ENCODE measurements at places on chromosomes 1 and 21.

DNA sequence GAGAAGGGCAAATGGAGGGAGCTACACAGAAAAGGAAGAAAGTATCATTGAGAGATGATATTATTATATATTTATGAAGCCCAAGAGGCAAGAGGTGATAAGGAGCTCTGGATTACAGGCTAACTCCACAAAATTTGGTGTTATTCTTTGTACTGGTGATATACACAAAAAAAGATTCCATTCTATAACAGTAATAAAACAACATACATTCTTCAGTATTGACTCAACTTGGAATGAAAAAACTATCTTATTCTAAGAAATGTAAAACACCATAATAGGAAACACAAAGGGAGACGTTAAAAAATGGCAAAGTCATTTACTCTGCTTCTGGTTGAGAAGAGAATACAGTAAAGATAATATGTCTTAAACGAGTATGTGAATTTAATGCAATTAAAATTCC lies 99.4 kb downstream of the TEX35 start:
- peak; percentile 88 for DNase-seq

GRCh38 chr1:100036718-100037655 lies 67.2 kb downstream of the SLC35A3 start:
- DNase-seq: peak; percentile 64

DNA sequence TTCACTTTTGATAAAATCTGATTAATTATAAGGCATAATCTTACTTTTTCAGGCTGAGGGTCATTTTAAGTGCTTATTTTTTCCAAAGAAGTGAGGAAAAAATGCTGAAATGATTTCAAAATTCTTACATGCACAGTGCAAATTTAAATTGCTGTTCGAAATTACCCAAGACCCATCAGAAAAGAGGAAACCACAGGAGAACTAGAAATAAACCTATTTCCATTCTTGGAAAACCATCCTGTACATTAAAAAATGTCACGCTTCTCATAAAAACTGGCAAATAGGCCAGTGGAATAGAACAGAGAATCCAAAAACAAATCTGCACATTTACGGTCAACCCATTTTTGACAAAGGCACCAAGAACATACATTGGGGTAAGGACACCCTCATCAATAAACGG lies 414.9 kb downstream of the SMYD3 start:
- no peak for DNase-seq

DNA sequence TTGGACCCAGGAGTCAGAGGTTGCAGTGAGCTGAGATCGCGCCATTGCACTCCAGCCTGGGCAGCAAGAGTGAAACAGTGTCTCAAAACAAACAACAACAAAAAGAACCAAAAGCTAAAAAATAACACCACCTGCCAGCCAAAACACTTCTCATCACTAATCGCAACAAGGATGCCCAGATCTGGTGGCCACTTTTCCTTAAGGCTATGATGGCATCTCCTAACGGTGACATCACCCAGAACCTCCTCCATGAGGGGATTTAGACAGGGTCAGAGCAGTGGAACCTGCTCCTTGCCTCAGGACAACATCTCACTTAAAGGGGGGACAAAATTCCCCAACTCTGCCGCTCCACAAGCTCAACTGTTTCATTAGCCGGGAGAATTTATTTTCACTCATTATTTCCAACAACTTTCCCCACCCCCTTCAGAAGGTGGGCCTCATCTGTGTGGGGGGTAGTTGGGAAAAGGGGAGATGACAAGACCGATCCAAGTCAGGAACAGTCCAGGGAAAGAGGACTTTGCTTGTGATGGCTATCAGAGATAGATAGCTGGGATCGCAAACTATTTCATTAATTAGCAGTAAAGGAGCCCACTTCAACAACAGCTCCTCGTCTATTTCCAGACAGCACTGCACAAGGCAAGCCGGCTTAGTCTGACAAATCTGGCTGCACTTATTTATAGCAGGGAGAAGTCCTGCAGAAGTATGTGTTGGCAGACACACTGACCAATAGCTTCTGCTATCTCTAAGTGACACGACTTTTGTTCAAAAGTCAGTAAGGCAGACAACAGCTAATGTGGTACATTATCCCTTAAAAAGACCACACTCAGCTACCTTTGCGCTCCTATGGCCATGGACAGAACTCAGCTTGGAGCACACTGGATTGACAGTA lies 2.6 kb downstream of the PABPC4 start:
- peak; percentile 79 for DNase-seq

DNA sequence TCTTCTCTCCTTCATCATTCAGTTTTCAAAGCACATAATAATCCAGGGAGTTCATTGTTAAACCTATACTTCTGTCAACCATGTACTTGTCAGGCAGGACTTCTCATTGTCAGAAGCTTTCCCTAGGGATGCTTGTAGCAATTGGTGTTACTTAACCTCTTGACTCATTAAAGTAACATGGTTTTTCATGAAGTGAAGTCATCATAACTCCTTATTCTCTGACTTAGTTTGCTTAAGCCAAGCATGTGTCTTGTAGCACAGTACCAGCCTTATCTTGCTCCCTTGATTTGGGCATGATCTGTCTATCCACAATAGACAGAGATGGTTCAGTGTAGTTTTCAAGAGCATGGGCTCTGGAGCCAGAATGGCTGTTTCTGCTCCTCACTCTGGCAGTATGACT lies 45.3 kb downstream of the LRIG2 start:
- no peak for DNase-seq

DNA sequence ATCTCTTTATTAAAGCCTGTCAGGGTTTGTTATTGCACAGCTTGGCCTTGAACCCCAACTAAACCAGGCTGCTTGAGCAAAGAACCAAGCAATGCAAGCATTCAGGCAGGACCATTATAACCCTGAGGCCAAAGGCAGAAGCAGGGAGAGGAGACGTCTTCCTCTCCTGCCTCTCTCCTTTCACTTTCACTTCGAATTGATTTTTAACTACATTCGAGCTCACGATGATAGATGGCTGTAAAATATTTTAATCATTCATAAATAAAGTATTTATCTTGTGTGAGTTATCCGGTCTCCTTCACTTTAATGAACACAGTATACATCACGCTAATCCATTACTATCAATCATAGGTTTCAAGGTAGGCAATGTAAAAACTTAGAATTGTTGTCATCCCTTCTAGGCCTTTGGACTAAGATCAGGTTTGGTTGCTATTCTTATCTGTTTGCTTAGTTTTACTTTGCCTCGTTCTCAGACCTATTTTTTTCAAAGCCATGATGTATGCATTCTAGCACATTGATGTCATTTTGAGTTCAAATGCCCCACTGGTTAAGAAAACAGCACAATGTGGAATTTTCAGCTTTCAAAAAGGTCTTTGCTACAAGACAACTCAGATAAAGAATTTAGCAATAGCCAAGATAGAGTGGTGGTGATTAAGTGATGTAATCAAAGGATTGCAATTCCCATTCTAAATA lies 480.2 kb upstream of the RUNX1 start:
- peak; percentile 47 for DNase-seq

DNA sequence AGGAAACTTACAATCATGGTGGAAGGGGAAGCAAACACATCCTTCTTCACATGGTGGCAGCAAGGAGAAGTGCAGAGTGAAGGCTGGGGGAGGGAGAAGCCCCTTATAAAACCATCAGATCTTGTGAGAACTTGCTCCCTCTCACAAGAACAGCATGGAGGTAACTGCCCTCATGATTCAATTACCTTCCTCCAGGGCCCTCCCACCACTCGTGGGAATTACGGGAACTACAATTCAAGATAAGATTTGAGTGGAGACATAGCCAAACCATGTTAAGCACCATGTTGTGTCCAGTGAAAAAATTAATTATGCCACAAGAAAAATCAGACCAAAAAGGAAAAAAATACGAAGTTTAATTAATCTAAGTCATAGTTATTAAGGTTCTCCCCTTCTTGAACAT lies 109.5 kb downstream of the CLDN17 start:
- DNase-seq: no peak

DNA sequence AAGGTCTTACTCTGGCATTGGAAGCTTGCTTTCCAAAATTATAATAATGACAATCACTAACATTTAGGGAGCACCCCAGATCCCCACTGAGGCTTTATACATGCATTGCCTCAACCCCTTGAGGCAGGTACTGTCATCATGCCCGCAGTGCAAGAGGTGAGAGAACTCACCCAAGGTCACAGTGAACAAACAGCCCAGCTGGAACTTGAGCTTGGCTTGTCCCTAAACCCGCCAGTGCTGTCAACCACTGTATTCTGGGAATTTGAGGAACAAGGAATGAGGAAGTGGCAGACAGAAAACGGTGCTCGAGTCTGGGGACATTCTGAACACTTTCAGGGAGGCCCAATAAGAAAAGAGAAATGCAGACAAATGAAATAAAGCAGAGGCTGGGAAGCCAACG lies 34.6 kb upstream of the TLR5 start:
- no peak for DNase-seq

GRCh38 chr1:184390889-184391288 lies 4.1 kb downstream of the C1orf21 start:
- no peak for DNase-seq

DNA sequence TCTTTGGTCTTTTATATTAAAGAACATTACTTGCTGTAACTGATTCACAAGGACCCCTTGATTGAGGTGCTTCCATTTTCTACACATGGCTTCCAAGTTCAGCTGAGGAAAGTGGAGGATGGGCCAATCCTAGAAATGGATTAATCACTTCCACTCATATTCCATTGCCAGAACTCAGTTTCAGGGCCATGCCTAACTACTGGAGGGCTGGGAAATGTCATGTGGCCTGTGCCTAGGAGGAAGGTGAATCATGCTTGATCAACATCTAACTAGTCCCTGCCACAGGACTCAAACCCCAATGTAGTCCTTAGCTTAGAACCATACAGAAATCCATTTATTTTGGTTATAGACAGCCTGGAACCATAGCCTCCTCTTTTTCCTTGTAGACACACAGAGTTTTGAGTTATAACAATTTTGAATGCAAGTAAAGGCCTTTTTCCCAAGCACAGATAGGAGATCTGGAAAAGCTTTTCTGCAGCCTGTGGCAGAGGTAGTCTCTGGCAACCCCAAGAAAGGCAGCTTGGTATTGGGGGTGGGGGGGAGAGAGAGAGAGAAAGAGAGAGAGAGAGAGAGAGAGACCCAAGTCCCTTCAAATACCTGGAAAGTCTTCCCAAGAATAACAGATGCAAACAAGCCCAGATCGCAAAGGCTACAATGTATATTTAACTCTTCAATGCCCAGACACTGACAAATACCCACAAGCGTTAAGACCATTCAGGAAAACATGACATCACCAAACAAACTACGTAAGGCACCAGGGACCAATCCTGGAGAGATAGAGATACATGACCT lies 12.5 kb downstream of the MAST2 start:
- DNase-seq: peak; percentile 54

- DNase-seq: no peak
Measured at GRCh38 chr21:29627905-29628304, 311.9 kb downstream of the GRIK1 start.

DNA sequence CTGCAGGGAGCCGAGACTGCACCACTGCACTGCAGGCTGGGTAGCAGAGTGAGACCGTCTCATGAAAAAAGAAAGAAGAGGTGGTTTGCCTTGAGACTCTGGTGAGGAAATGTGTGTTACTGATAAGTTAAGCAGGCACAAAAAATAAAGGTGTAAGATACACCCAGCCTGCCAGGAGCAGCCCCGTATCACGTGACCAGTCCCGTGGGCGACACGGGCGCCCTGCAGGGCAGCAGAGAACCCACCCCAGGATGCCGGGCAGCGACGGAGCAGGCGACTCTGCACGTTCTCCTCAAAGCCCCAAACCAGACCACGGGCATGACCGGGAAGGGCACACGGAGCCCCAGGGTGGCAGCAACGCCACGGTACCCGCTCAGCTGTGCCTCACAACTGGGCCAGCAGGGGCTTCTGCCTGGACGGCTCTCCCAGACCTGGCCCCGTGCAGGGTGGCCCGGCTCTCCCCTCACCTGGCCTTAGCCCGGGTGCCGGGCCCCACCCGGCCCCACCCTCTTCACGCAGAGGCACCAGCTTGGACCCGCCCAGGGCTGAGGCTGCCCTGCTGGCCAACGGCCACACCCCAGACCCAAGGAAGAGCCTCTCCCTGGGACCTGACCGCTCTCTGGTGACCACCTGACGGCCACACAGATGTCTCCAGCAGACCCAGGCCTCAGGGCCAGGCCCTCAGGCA lies 8.1 kb upstream of the TNFRSF4 start:
- DNase-seq: no peak

DNA sequence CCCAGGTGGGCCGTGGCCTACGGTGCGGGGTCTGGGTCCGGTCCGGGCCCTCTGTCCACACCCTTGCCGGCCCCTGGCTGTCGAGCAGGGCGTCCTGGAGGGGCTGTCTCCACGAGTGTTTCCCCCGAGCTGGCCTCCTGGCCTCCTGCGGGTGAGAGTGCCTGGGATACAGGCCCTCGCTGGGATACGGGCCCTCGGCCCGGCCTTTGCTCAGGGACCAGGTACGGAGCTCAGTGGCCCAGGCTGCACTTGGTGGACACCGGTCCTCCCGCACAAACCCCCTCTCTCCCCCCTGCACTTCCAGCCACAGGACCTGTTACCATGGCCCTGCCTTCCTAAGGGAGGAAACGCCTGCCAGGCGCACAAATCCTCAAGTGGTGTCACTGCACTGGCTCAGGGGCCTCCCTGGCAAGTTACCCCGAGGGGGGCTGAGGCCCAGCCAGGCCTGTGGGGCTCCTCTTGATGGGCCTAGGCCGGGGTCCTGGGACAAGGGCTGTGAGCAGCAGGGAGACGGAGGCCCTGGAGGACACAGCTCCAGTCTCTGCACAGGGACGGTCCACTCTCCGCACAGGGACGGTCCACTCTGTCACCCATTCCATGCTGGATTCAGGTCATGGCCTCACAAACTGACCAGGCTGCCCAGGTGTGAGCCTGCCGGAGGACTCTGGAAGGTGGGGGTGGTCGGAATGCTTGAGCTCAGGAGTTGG lies 18.2 kb upstream of the RNF223 start:
- no peak for DNase-seq

DNA sequence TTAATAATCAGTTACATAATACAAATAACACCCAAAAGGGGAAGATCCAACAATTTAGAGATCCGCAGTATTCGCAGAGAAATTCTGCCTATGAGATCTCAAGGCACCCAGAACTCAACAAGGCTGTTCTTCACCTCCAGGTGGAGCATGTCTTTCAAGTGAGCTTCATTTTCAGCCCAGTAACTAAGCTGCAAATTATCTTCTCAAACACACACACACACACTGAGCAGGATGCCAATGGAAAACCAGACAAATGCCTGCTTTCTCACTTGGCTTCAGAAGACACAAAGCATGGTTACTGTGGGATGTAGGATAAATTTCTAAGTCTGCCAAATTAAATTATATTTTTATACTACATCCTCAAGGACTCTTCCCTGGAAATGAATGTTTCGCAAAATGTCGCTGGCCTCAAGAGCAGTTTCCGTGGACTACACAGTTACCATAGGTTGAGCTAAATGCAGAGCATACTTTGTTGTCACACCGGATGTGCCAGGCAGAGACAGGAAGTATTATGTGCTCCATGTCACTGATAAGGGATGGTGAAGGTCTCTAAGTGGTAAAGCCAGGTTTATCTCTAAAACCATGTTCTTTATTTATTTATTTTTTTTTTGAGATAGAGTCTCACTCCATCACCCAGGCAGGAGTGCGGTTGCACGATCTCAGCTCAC lies 30.3 kb downstream of the UBR4 start:
- DNase-seq: peak; percentile 24

GRCh38 chr1:119727991-119728390 lies 16.3 kb downstream of the PHGDH start:
- DNase-seq: no peak

- DNase-seq: no peak
Measured at GRCh38 chr1:157230500-157230899, 92.3 kb upstream of the ETV3 start.
